ENCODE measurements at places on chromosomes 2 and 18. TPM values are rescaled to one million over a fixed set of nuclear protein-coding genes. Genes with fewer than 3 reads are reported as not detected.
A peak's percentile ranks its signal among the peaks of the same experiment; 100 is the strongest.

DNA sequence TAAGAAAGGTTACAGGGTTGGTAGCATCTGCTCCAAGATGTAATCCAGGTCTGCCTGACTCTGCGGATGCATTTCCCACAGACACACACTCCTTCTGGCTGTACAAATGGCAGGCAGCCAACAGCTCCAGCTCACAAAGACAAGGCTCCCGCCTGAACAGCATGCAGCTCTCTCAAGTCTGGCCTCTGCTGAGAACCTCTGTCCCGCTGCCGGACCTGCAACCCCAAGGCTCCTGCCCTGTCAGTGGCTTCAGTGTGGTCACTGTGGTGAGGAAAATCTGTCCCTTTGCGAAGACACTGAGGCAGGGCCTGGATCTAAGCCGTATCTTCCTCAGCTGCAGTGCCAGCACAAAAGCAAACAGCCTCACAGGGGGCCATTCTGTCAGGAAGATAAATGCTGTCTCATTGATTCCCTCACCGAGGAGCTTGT, 469.3 kb upstream of the MEX3C start:
- DNase-seq = no peak

DNA sequence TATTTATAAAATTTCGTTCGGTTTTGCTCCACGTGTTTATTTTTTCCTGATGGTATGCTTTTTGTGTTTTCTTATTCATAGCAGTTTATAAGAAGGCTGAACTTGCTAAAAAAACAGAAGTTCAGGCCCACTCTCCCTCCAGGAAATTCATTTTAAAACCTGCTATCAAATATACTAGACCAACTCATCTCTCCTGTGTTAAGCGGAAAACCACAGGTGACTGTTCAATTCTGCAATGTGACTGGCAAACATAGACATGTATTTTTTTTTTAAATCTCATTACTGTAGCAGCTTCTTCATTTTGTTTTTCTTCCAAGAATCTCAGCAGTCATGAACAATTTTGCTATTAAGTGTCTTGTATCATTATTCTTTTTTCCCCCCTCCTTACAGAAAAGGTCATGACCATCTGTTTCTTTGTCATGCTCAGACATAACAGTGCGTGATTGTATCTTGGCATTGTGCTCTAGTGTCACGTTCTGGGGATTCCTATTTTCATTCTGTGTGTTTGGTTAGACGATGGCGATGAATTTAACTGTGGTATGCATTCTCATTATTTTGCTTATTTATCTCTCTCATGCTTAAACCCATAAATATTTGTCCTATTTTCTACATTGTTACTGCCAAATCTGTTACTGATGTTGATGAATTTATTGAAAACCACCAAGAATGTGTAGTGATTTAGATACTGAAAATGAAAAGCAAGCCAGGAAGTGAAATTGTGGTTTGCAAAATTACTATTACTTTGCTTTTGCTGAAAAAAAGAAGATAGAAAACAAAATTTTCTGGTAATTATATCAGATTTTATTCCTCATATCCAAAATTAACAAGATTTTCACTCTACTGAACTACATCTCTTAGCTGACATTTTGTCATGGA, 74.6 kb upstream of the UNC80 start:
- peak; percentile 25 for DNase-seq

DNA sequence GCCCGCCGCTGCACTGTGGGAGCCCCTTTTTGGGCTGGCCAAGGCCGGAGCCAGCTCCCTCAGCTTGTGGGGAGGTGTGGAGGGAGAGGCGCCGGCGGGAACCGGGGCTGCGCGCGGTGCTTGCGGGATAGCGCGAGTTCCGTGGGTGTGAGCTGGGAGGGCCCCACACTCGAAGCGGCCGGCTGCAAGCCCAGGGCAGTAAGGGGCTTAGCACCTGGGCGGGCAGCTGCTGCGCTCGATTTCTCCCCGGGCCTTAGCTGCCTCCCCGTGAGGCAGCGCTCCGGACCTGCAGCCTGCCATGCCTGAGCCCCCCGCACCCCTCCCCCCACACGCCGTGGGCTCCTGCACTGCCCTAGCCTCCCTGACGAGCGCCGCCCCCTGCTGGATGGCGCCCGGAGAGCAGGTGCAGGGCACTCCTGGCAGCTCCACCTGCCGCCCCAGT, 124.4 kb downstream of the CCDC178 start:
- no peak for DNase-seq

GRCh38 chr2:143476336-143477087, 347.3 kb downstream of the ARHGAP15 start:
- DNase-seq = no peak

DNA sequence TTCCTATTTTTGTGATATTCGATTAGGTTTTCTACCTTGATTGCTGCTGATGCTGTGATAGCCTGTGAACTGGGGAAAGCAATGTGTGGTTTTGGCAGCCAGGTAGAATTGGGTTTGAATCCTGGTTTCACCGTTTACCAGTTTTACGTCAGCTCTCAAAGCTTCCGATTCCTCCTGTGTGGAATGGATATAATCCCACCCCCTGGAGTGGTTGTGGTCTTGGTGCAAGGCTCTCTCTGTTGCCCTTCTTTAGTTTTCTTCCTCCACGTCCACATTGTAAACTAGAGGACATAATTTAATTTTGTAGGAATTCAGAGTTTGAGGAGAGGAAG, 45.0 kb downstream of the PHLPP1 start:
- DNase-seq = no peak

The TUBB8B gene
- not detected for total RNA-seq

DNA sequence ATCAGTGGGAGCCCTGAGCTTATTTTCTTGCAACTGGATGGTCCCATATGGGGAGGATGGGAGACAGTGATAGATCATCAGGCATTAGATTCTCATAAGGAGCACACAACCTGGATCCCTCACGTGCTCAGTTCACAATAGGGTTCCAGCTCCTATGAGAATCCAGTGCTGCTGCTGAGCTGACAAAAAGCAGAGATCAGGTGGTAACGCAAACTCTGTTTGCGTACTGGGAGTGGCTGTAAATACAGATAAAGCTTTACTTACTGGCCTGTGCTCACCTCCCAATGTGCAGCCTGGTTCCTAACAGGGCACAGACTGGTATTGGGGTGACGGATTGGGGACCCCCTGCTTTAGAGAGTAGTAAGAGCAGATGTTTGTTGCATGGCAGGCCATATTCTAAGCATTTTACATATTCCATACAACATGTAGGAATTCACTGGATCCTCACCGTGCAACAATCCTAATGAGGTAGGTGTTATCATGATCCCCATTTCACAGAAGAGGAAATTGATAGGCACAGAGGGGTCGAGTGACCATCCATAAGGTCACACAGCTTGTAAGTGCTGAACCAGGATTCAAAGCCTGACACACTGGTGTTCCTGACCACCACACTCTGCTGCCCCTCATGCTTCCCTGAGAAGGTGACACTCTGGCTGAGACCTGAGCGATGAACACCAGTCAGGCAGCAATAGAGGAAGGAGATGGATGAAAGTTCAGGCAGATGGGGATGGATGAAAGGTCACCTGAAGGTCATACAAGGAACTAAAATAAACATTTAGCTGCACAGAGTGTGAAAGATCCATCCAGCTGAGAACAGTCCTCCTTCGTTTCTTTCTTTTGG, 15.7 kb upstream of the MAT2A start:
- DNase-seq = no peak

The EPHA4 gene
- total RNA-seq = not detected

The GRB14 gene
- total RNA-seq = not detected

- no peak for DNase-seq
Measured at GRCh38 chr2:188471166-188471565, 179.5 kb downstream of the GULP1 start.

The UGT1A8 gene
- total RNA-seq = 0.18 TPM

DNA sequence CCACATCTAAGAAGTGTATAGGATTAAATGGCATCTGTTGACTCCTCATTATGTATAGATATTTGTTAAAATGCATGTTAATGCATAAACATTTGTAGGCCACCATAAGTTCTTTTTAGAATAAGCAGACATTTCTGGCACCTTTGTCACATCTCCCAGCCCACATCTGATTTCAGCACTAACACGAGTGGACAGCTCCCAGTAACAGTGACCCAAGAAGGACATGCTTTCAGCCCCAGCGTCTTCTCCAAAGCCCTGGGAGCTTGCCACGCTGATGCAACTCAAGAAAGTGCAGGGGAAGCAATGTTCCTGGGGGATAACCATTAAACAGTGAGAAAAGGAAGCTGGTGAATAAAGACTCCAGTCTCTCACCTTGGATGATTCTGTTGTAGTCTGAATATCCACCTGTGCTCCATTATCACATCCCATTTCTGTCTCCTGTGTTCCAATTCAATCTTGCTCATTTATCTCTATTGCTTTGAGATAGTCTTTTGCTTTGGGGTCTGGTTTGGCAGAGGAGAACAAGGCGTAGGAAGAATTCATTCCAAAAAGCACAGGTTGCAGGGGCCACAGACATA, 182.6 kb upstream of the THSD7B start:
- DNase-seq = peak; percentile 64

The STPG4 gene
- total RNA-seq = not detected

The PPP1R7 gene
- total RNA-seq = 39.5 TPM

- no peak for DNase-seq
Measured at GRCh38 chr2:169366066-169366465, 3.7 kb upstream of the LRP2 start.

DNA sequence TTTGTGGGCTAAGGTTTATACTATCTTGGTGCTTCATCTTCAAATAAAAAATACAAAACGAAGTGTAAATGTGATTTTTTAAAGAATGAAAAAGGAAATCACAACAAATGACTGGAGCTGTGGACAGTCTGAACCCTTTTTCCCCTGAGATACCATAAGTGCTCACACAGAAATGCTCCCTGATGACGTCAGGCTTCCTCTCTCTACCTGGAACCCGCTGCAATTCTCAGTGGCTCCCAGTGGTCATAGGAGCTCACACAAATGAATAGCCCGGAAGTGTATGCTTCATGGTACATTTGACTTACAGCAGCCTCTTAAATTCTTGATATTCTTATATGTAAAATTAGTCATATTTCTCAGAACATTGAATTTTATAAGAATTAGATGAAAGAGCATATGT, 249.7 kb upstream of the GYPC start:
- no peak for DNase-seq

DNA sequence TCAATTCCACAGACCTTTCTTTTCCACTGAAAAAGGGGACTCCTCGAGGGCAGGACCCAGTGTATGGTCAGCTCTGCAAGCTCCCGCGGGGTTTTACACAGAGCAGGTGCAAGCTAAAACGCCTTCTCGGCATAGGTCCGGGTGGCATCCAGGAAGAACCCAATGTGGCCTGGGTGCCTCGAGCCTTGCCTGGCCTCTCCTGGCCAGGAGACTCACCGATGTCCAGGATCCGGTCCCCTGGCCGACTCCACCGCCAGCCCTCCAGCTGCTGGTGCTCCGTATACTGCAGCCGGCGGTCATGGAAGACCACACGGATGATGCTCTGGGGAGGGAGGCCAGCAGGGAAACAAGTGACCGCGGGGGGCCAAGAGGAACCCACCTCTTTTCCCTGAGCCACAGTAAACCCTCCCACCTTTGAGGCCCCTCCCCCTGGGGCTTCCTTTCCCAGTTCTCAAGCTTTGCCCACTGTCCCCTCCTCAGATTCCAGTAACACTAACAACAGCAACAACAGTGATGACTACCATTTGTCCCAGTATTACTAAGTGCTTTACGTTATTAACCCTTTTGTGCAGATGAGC, 36.1 kb downstream of the TFCP2L1 start:
- no peak for DNase-seq

The HOXD12 gene
- total RNA-seq = 1.0 TPM

DNA sequence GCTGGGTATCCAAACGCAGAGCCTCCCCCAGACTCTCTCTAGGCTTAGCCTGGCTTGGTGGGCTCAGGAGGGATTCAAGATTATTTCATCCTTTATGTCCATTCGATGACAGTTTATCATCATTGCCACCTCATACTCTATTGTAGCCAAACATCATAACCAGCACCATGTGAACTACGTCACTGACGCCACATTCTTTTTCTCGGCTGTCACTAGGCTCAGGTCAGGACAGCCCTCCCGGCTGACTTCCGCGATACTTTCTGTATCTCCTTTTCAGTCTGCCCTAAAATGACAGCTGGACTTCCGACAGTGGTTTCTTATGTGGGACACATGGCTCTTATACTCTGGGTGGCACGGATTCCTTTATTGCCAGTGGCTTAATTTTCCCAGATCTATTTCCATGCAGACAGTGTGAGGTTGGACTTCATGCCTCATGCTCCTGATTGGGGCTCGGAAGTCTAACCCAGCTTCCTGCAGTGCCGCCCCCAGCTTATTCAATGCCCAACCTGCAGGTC, 39.8 kb upstream of the SMIM21 start:
- DNase-seq = no peak

DNA sequence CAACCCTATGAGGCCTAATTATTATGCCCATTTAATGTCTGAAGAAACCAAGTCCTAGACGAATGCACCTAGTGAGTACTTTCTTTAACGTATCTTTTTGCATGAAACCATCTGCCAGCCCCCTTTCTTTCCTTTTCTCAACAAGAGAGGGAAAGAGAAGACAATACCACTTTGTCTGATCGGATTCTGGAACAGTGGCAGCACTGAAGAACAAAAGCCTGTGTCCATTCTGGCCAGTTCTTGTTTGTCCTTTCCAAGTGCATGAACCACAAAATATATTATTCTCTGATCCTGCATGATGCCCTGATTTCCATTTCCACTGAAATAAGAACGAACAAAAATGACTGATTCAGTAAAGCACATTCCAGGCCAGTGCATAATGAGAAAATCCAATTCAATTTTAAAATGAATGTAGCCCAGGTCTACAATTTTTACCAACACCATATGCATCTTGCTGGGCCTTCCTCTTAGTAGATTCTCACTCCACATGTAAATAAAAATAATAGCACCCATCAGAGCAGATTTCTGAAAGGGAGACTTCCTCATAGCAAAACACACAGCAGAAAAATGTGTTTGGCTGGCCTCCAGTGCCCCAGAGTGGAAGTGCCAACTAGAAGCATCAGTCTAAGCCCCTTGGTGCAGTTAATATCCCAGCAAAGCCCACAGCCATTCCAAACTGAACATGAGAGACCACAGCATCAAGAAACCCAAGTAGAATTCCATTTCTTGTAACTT, 422.6 kb upstream of the ID2 start:
- DNase-seq = peak; percentile 49

- DNase-seq = no peak
Measured at GRCh38 chr2:210422366-210422765, 54.2 kb downstream of the LANCL1 start.

The CCDC74B gene
- 45.0 TPM for total RNA-seq
